A172 (cell line): ENCODE measurements at places on chromosomes 6 and 20.
A peak's percentile ranks its signal among the peaks of the same experiment; 100 is the strongest.

GRCh38 chr20:38181971-38182370 is 16.9 kb upstream of the TGM2 start:
- DNase-seq = no peak

- peak; percentile 91 for DNase-seq
These were observed 82.1 kb upstream of the SIRPA start for GRCh38 chr20:1813101-1813529.

DNA sequence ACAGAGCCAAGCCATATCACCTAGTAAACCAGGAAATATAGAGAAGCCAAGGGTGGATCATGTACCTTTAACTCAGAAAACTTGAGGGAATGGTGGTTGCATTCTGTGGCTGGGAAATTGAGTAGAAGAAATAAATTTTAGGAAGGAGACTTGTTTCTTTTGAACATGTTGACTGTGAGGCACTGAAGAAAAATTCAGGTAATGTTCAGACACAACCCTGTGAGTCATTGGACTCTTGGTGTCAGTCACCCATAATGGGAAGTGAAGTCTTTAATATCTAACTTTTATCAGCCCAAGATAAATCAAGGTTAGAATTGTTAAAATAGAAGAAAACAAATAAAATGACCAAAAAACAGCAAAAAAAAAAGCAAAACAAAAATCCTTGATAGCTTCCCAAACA is 98.8 kb upstream of the GRIK2 start:
- peak; percentile 32 for DNase-seq

GRCh38 chr6:143146186-143146851 is 85.6 kb downstream of the AIG1 start:
- no peak for DNase-seq

DNA sequence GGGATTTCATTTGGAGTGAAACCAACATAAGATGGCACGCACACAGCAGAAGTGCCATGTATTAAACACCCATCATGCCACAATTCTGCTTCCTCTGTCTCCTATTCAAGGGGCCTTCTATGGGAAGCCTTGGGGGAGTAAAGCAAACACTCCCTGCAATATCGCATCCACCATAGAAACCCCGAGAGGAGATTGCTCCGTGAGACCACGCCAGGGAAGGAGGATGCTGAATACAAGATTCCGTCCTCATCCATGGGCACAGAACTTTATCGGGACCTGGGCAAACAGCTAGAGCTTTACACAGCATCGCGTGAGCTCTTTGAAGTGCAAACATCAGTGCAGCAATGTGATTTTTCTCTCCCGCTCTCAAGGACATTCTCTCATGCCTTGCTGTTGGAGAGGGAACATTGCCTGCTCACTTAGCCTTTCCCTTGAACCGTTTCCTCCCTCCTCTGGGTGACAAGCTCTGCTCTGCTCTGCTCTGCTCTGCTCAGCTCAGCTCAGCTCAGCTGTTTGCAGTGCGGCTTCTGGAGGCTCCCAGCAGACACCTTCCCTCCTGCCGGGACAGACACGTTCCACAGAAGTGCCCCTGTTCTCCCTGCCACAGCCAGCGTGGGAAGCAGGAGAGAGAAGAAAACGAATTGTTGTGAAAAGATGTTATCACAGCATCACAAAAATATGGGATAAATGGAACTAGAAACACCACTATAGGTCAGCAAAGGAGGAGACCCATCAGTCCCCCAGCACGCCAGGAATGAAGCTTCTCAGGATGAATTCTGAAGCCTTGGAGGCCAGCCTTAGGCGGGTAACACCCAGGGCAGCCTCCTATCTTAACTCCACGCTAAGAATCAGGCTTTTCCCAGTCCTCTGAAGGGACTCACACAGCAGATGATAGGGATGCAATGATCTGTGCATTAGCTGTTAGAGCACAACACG is 48.2 kb downstream of the RNASET2 start:
- no peak for DNase-seq

DNA sequence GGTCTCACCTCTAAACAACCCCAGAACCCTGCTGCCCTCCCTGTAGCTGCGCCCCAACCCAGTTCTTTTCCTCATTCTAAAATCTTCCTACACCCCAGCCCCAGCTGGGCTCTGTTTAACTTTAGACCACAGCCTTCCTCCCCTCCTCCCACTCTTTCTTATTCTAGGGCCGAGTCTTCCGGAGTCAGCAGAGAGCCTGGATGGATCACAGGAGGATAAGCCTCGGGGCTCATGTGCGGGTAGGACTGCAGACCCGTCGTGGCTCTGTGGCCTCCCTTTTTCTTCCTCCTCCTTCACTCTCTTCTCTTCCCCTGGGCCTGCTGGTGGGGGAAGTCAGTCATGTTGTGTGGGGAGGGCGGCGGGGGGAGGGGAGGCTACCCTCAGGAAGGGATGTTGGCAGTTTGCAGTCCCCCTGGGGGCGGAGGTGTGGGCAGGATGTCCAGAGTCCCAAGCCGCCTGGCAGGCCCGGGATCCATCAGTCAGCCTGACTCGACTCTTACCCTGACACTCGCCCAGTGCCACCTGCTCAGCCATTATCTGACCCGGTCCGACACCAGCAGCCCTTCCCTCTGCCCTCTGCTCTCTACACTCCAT is 8.1 kb downstream of the CAPN11 start:
- no peak for DNase-seq

DNA sequence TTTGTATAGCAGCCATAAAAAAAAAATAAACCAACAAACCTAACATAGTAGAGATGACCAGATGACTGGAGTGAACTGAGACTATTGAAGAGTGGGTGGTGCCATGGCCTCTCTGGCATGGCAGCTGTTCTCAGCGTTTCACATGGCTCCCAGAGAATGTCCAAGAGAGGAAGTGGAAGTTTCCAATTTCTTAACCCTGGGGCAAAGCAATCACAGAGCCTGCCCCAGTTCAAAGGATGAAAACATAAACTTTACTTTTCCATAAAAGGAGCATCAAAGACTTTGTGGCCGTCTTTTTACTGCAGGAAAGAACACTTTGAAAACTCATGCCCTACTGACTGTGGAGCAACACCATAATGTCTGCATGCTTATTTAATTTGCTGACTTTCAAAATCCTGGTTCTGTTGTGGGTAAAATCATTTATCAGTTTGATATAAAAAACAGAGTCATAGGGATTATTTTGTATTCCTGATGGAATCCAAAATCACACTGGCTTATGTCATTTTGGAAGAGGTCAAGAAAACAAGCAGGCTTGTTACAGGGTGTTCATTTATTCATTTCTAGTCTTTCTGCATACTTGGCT is 165.4 kb downstream of the SLC35B3 start:
- DNase-seq = no peak

GRCh38 chr6:154458565-154459470 is 51.7 kb downstream of the CNKSR3 start:
- no peak for DNase-seq

- DNase-seq = no peak
These were observed 704 bp downstream of the TOP1 start for GRCh38 chr20:41029150-41029901.

DNA sequence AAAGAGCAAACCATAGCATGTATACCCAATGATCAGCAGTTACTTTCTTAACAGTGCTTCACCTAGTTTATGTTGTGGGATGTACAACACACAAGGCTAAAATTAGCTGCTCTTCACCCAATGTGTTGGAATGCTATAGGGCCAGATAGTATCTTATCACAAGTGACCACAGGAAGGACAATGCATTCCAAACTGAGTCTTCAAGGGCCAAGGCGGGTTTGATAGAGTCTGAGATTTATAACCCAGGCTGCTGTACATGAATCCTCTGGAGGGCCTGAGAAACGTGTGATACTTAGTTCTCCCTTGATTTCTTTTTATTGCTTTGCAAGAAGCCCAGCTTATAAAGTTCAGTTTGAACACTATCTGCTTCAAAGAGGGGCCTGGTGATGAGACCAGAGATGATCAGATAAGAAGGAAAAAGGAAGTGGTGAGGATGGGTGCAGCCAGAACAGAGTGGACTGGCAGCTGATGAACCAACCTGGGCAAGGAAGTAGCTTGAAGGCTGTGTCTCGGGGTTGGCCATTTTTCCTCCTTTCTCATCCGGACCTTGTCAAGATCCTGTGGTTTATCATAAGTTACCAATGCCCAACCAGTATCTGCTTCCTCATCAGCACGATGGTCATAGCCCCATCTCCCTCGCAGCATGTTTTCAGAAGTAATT is 62.2 kb upstream of the BMP2 start:
- peak; percentile 51 for DNase-seq

GRCh38 chr6:134039116-134039515 is 13.3 kb downstream of the SLC2A12 start:
- no peak for DNase-seq
